ENCODE measurements at places on chromosomes 11 and 22.

DNA sequence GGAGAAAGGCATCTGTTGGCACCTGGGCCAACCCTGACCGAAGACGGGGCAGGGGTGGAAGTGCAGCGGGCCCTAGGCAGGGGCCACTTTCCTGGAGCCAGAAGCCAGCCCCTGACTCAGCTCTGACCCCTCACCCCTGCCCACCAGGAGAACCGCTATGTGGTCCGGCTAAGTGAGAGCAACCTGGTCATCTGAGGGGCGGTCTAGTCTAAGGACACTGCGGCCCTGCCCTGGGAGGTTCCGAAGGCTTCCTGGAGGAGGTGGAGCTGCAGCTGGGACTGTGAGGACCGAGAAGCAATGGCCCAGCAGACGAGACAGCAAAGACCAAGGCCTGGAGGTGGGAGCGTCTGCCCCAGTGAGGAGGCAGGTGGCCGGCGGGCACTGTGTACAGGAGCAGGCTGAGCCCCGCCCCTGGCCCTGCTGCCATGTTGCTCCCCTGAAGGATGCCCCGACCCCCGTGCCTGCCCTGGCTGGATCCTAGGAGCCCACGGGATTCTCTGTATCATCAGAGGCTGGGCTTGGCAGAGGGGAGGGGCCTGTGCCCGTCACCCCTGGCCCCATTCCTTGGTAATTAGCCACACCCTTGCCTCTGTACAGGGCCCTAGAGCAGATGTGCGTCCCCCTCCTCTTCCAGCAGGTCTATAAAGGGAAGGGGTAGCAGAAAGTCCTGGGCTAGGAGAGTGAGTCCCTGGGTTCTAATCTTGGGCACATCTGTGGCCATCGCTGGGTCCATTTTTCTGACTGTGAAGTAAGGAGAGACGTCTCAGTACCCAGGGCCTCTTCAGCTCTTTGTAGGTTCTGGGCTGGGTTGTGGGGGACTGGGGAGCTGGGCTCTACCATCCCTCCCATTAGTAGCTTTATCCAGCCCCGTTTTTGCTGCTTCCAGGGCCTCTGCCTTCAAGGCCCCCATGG lies 19.4 kb downstream of the RELT start:
- no peak for DNase-seq

DNA sequence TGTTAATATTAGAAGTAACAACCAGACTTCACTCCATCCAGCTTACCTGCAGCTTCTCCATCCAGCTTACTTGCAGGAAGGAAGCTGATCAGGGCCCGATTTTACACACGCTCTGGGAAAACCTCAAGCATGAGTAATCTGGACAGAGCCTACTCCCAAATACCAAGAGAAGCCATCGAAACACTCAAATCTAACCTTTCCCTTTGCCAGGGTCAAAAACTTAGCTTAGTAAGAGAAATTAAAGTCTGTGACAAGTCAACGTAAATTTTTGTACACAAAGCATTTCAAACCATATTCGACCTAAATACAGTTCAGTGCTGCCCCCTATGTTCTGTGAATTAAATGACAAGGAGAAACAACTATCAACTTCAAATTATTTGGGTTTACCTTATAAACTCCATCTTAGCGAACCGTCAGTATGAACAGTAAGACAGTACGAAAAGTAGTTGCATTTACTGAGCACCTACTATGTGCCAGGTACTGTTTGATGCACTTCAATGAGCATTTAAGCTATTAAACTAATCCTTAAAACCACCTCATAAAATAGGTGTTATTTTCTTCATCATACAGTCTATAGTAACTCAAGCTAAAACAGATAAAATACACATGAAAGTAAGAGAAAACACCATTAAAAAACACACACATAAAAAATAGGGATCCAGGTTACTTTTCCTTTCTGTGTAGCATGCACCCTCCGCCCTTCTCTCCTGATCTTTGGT lies 36.9 kb downstream of the ARFGAP3 start:
- no peak for DNase-seq

DNA sequence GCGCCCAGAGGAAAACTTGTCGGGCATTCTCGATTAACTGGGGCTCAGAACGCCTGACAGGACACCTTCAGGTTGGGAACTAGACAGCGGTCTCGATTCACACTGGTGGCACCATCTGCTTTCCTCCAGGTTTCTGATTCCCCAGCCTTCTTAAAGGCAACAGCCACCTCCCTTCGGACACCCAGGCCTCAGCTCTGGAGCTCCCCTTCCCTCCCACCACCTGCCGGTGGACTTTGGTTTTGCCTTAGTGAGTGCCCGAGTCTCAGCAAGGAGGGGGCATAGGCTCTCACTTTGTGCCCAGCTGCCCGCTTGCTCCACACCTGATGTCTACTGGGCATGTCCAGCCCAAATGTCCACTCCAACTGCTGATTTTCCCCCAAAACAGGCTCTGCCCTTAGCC lies 110.4 kb upstream of the PARVA start:
- no peak for DNase-seq

- DNase-seq: no peak
Observed at GRCh38 chr11:90510839-90511238, 288.0 kb upstream of the CHORDC1 start.

DNA sequence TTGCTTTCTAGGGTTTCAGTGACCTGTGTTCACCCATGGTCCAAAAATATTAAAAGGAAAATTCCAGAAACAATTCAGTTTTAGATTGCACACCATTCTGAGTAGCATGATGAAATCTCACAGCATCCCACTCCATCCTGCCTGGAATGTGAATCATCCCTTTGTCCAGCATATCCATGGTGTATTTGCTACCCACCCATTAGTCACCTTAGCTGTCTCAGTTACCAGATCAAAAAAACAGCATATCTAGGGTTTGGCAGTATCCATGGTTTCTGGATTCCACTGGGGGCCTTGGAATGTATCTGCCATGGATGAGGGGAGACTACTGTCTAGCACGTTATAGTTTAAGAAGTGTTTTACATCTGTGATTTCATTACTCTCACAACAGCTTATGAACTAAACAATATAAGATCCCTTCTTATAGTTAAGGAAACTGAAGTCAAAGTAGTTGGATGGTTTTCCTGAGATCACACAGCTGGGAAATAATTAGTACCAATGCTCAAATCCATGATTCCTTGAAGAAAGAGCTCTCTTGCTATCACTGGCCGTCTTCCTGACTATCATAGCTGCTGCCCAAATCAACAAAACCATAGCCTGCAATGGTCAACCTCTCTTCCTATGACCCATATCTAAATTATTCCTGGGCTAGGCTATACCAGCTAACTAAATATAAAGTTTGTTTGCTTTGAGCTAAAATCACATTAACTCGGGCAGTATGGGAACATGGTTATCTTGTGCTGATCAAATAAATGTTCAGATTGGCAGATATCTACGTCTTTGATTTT lies 122.6 kb downstream of the MICAL2 start:
- DNase-seq: no peak

- no peak for DNase-seq
Observed at GRCh38 chr11:65428578-65429067, 6.0 kb downstream of the NEAT1 start.

DNA sequence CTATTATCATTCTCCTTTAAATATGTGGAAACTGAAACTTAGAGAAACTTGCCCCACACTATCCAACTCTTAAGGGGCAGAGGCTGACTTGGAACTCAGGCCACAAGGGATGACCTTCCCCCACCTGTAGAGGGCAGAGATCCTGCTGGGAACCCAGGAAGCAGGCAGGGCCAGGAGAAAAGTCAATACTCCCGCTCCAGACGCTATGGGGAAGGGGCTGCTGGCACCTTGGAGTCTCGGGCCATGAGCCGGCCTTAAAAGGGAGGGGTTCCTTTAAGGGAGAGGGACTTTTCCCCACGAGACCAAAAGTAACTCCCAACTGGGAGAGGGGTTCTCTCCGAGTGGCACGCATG lies 620 bp upstream of the ANO5 start:
- no peak for DNase-seq

- no peak for DNase-seq
Observed at GRCh38 chr22:25013607-25014006, 61.1 kb downstream of the KIAA1671 start.

- no peak for DNase-seq
Observed at GRCh38 chr22:30855266-30855665, 113.3 kb downstream of the MORC2 start.

DNA sequence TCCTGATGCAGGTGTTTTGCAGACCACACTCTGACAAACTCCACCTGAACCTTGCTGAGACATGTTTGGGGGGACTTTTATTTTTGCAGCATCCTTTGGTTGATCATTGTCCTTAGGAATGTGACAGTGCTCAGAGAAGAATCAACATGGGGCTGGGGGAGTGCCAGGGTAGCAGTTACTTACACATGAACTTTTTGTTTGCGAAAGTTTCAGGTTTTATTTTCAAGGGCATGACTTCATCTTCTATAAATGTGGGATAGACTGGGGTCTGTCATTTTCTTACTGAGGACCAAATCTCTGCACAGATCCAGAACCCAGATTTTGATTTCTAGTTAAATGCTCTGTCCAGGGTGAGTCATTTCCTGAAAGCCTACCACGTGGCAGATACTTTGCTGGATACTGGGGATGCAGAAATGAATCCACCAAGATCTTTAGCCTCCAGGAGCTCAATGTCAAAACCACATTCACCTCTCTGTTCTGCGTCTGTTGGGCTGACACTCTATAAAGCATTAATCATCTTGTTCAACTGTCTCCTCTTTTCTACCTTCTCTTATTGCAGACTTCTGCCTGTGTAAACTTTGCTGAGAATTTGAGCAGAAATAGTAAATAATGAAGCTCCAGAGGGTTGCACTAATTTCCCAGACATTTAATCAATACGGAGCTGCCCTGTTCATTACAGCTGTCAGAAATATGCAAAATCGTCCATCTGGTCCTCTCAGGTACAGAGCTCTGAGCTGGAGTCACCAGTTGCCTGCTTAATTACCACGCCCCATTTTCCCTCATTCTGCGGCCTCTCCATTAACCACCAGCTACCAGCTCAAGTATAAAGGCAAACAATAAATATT lies 387.9 kb downstream of the MIAT start:
- DNase-seq: no peak

GRCh38 chr11:74646954-74647353 lies 54.6 kb downstream of the POLD3 start:
- DNase-seq: no peak

- no peak for DNase-seq
Observed at GRCh38 chr22:22397292-22397870, 111.2 kb downstream of the ZNF280B start.

GRCh38 chr11:130834886-130835285 lies 81.4 kb downstream of the SNX19 start:
- DNase-seq: no peak

DNA sequence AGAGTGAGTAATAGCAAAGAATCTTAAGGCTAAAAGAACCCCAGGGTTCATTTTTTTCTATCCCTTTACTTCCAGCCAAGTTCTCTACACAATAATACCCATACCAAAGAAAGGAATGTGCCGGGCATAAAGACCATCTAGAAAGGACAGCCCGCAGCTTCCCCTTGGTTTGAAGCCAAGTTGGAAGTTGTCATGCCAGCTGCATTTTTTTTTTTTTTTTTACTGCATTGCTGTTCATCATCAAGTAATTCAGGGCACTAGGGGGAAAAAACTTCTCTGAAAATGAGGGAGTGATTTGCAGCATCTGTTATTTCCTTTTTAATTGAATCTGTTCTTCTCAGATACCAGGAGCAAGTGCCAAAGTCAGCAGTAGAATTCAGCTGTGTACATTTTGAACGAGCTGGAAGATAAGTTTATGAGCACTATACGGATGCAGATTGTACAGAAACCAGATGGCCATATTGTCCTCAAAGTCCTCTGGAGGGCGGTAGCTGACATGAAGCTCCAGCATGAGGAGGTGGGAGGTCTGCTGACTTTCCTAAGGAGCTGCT lies 56.4 kb downstream of the UBASH3B start:
- DNase-seq: no peak

- DNase-seq: no peak
Observed at GRCh38 chr11:9943386-9944110, 279.7 kb downstream of the SWAP70 start.

DNA sequence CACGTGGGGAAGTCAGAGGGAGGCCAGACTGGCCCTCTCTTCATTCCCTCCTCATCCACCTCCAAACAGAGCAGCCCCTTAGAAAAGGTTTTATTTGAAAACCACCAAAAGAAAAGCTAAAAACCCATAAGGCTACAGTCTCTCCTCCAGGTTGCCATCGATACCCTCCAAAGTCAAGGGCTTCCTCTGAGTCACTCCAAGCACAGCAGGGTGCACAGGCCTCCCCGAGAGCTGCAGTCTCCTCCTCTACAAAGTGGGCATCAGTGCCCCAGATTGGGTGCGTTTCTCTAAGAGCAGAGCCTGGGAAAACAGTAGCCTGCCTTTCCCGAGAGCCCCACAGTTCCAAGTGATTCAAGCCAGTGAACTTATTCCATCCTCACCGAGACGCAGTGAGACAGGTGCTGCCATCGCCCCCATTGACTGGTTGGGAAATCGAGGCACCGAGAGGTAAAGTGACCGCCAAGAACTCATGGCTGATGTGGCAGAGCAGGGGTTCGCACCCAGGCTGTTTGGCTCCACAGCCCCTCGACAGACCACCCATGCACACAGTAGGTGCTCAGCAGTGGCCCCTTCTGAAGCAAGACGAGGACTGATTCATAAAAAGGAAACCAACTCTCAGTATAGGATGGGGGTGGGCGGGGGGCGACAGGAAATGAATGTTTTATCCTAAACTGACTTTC lies 91.7 kb upstream of the SHISAL1 start:
- no peak for DNase-seq

GRCh38 chr11:1119604-1120146 lies 38.1 kb upstream of the MUC5AC start:
- no peak for DNase-seq

DNA sequence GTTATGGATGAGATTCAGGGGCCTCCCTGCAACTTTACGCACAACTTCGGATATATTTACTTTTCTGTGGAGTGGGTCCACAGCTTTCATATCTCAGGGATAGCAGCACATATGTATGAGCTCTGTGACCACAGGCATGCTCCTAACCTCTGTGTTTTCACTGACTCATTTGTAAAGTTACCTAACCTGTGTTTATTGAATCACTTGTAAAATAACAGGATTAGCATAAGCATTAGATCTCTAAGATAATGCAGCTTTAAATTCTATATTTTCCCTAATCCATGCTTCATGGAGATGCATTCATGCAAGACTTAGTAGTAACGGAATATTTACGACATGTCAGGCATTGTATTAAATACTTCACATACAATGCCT lies 47.9 kb upstream of the DDI1 start:
- no peak for DNase-seq

GRCh38 chr11:68436162-68436888 lies 24.2 kb upstream of the PPP6R3 start:
- DNase-seq: no peak

DNA sequence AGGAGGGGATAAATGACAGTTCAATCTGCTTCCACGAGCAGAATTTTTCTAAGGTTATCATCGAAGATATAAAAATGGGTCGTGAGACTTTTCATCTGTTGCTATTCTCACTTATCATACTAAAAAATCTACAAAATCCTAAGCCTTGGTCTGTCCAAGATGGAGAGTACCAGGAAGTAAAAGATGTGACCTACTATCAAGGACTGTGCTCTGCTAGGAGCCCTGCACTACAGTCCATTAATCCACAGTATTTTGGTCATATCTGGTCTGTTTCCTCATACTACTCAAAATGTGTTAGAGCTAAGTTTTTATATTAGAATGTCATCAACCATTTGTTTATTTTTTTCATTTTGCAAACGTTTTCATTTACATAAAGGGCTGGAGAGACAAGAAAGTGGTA lies 79.4 kb downstream of the DDIAS start:
- no peak for DNase-seq

Data from stimulated activated CD4-positive, alpha-beta T cell treated with anti-CD3 and anti-CD28 coated beads, Interleukin-1b, Interleukin-23, amount 100 ng/mL, for 24 hours (primary cell).